ENCODE measurements at places on chromosomes 1 and 21. TPM values are rescaled to one million over a fixed set of nuclear protein-coding genes. Genes with fewer than 3 reads are reported as not detected.

GRCh38 chr1:214615109-214615508 lies 12.1 kb downstream of the CENPF start:
- DNase-seq, result no peak

GRCh38 chr1:40980453-40981121 lies 1.1 kb downstream of the CTPS1 start:
- DNase-seq, result no peak

ZSWIM5 gene
- total RNA-seq, result 3.6 TPM

S100A2 gene
- total RNA-seq, result 3.8 TPM

DNA sequence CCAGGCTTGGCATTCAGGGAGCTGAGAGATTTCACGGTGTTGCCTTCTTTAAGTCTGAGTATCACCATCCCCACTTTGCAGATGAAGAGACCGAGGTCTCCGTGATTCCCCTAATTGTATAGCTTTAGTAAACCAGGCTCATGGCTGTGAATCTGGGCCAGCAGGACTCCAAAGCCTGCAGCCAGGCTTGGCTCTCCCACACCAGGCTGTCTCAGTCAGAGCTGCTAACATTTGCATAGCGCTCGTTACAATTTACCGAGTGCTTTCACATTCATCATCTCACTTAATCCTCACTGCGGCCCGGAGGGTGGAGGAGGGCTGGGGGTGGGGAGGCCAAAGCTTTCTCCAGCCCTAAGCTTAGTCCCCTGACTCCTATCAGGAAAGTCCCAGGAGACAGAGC lies 11.7 kb downstream of the C1orf94 start:
- no peak for DNase-seq

GRCh38 chr1:217712925-217713597 lies 81.9 kb downstream of the SPATA17 start:
- no peak for DNase-seq

DNA sequence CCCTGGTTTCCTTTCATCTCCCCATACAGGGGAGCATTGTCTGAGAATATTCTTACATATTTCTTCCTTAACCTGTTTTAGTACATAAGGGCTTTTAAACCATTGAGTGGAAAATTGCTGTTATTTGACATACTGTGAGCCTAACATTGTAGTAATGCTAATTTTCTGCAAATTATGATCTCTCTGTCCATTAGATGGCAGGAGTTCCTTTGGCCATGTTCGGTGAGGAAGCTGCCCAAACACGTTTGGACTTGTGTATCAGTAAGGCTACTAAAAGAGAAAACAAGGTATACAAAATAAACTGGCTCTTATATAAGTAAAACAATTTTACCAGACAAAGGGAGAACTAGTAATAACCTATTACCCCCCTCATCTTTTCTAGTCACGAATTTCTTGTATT lies 29.2 kb downstream of the CDC7 start:
- no peak for DNase-seq

DNA sequence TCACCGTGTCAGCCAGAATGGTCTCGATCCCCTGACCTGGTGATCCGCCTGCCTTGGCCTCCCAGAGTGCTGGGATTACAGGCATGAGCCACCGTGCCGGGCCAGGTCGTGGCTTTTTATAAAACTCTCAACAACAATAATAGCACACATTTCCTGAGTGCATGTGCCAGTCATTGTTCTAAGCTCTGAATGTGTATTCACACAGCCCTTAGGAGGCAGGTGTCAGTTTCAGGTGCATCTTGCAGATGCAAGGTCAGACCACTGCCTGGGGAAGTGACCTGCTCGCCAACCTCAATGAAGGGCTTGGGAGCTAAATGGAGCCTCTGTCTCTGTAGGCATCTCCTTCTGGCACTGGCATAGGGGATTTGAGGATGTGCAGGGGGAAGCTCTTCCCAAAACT lies 1.6 kb upstream of the LEFTY2 start:
- no peak for DNase-seq

DNA sequence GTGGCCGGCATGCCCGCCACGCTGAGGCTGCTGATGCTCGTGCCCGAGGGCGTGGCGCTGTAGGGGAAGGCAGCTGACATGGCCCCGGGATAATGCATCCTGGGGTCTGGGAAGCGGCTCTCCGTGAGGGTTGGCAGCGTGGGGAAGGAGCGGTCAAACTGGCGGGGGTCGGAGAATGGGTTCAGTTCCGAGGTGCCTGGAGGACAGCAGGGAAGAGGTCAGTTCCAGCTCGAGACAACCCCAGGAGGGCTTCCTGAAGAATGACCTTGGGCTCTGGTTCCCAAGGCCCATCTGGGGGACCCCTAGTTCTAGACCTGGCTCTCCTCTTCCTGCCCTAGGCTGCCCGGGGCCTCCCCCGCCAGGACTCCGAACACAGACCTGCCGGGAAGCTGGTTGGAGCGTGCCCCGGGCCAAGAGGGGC lies 27.6 kb downstream of the RUNX3 start:
- DNase-seq, result peak; percentile 13

DNA sequence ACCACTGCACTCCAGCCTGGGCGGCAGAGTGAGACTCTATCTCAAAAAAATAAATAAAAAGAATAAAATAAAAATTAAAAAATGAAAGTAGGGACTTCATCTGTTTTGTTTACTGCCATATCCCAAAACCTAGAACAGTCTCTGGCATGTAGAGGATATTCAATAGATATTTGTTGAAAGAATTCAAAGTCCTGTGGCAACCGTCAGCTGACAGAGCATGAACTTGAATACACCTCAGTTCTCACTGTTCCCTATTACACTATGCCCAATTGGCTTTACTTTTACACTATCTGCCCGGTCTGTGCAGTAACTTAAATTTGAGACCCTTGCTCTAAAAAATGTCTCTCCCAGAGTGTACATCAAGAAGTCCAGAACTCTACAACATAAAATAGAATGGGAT lies 46.2 kb downstream of the PRDX6 start:
- no peak for DNase-seq

SPRR2A gene
- total RNA-seq, result not detected

SLC16A4 gene
- 9.6 TPM for total RNA-seq

GRCh38 chr21:38277501-38278131 lies 20.8 kb downstream of the KCNJ15 start:
- no peak for DNase-seq

DNA sequence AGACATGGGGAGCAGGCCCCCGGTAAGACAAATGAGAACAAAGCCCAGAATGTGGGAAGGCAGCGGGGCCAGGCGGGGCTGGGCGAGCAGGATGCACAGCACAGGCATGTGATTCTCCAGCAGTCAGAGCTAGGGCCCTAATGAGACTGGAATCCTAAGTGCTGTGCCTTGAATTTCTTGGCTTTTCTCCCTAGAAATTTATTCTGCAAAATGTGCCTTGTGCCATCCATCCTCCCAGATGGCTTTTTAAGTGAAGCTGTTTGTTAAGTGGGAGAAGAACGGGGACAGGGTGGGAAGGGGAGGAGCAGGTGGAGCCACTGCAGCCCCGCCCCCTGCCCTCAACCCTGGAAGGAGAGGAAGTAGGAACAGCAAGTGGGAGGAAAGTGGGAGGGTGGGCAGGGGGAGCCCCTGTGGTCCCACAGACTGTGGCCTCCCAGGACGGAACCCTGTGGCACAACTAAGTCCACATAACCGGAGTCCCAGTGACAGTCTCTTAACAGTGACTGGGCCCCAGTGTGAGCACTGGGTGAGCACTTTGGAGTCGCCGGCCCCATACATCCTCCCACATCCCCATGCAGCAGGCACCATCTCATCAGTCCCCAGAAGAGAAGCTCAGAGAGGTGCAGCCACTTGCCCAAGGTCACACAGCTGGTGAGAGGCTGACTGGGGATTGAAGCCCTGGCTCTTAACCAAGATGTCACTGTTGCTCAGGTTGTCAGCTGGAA lies 216.9 kb downstream of the MATN1 start:
- no peak for DNase-seq

TMEM81 gene
- 4.1 TPM for total RNA-seq

RPL11 gene
- 959 TPM for total RNA-seq

- DNase-seq, result no peak
Measured at GRCh38 chr1:154295408-154296235, 23.2 kb downstream of the HAX1 start.

DNA sequence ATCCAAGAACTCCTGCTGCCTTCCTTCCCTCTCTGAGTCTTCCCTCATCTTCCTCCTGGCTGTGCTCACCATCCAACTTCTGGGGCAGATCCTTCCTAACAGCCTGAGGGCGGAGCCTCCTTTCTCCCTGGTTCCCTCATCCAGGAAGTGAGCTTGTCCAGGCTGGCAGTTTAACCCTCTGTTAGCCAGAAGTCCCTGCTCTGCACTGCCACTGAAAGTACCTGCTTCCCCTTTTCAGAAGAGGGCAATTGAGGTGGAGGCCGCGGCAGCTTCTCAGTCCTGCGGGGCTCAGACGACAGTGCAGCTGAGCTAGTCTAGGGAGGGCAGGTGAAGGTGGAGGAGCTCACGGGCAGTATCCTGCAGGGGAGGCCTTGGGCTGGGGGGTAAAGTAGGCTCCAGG lies 149.1 kb downstream of the FCRL5 start:
- no peak for DNase-seq

GRCh38 chr1:98323388-98323787 lies 338.1 kb upstream of the SNX7 start:
- DNase-seq, result no peak

ZFP69 gene
- total RNA-seq, result 3.6 TPM

DNA sequence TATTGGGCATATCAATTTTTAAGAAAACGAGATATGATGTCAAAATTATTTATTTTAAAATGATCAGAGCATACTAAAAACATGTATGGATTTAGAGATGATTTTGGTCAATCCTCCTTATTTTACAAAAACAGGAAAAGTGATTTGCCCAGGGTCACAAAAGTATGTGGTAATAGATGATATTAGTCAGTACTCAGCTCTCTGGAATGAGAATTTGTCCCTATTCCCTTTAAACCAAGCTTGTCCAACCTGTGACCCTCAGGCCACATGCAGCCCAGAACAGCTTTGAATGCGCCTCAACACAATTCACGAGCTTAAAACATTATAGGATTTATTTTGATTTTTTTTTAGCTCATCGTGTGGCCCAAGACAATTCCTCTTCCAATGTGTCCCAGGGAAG lies 104.7 kb downstream of the AKT3 start:
- DNase-seq, result no peak

ARMH1 gene
- total RNA-seq, result 14.5 TPM

DNA sequence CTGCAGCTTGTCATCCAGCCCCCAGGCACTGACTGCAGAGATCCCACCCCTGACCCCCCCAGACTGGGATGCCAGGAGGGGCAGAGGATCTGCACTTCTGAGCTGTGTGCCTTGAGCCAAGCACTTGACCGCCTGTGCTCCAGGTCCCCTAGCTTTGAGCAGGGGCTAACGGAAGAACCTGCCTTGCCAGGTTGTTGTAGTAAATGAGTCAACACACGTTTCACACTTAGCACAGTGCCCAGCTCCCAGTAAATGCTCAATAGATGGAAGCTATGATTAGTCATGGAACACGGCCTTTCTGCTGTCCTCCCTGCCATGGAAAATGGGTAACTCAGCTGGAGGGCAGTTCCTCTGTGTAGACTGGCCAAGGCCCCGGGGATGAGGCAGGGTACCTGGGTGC lies 24.1 kb downstream of the IFFO2 start:
- DNase-seq, result peak; percentile 70

PPIAL4G gene
- not detected for total RNA-seq

Measured in lower lobe of right lung (tissue), 2 donors.